IMR-90 (cell line): ENCODE measurements at places on chromosomes 12 and 14. TPM values are rescaled to one million over a fixed set of nuclear protein-coding genes. Genes with fewer than 3 reads are reported as not detected.

The SMCO2 gene
- not detected in 2 replicates for total RNA-seq

The SLC41A2 gene
- 6.8 and 14.4 TPM in 2 replicates for total RNA-seq

The TAS2R46 gene
- total RNA-seq: 3.3 and 4.7 TPM in 2 replicates

DNA sequence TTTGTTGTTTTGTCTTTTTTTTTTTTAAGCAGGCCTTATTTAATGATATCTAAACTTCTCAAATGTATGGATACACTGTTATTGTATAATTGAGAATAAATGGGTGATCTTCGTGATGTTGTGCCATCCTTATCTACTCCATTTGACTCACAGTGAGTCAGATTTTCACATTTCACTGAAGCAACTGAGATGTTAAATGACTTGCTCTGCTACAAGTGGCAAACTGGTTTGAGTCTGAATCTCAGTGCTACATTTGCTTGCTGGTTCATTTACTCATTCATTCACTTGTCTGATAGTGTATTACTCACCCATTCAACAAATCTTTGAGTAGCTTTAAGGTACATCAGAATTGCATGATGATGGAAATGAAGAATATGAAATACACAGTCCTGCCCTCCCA lies 2.6 kb downstream of the KIAA0586 start:
- DNase-seq: peak; percentile 82

GRCh38 chr12:19967431-19967830 lies 400.9 kb upstream of the PDE3A start:
- peak; percentile 96 for DNase-seq

GRCh38 chr14:96629558-96630222 lies 127.5 kb downstream of the PAPOLA start:
- DNase-seq: no peak
